Bladder microvascular endothelial cell (primary cell): ENCODE measurements at places on chromosomes 7 and 10. TPM values are rescaled to one million over a fixed set of nuclear protein-coding genes. Genes with fewer than 3 reads are reported as not detected.

The HPSE2 gene
- not detected in 2 replicates for total RNA-seq

The NXPH1 gene
- not detected in 2 replicates for total RNA-seq

The MEST gene
- 1.1 and 3.2 TPM in 2 replicates for total RNA-seq

The SEMA3E gene
- 0.32 and 1.7 TPM in 2 replicates for total RNA-seq

The GJD4 gene
- total RNA-seq: not detected in 2 replicates

The UCMA gene
- not detected in 2 replicates for total RNA-seq

The PLCE1 gene
- 0.16 and 9.3 TPM in 2 replicates for total RNA-seq

The CYTH3 gene
- 9.6 and 33.6 TPM in 2 replicates for total RNA-seq

The SPRN gene
- not detected in 2 replicates for total RNA-seq

The PNLIPRP1 gene
- total RNA-seq: not detected in 2 replicates

The NODAL gene
- total RNA-seq: not detected in 2 replicates

The COL13A1 gene
- 3.1 and 9.0 TPM in 2 replicates for total RNA-seq

The NYAP1 gene
- total RNA-seq: 2.5 and 2.6 TPM in 2 replicates

The FAM25G gene
- not detected in 2 replicates for total RNA-seq

The YAE1 gene
- total RNA-seq: 12.5 and 32.8 TPM in 2 replicates
